Stimulated activated CD4-positive, alpha-beta T cell treated with anti-CD3 and anti-CD28 coated beads, Interleukin-1b, Interleukin-23, amount 100 ng/mL, for 24 hours (primary cell): ENCODE measurements at places on chromosomes 7 and 10.
A peak's percentile ranks its signal among the peaks of the same experiment; 100 is the strongest.

DNA sequence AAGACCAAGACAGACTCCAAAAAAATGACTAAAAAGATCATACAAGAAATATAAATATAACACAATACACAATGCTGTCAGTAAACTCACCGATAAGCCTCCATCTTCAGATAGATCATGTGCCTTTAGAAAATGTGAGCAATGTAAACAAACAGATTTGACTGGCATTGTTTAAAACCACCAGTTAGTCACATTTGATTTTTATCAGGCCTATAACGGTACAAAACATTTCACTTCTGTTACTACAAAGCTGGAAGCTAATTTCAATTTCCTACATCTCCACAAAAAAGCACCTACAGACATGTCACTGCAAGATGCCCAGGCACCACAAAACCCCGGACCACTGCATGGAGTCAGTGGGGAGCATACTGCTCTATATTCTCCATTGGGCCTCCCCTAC, 18.9 kb downstream of the SGMS1 start:
- DNase-seq, result no peak

- peak; percentile 61 for DNase-seq
Measured at GRCh38 chr7:2757904-2758672, 70.1 kb downstream of the AMZ1 start.

GRCh38 chr7:68744036-68744435, 854.2 kb upstream of the AUTS2 start:
- no peak for DNase-seq

GRCh38 chr10:6912929-6913328, 332.9 kb upstream of the PRKCQ start:
- no peak for DNase-seq

DNA sequence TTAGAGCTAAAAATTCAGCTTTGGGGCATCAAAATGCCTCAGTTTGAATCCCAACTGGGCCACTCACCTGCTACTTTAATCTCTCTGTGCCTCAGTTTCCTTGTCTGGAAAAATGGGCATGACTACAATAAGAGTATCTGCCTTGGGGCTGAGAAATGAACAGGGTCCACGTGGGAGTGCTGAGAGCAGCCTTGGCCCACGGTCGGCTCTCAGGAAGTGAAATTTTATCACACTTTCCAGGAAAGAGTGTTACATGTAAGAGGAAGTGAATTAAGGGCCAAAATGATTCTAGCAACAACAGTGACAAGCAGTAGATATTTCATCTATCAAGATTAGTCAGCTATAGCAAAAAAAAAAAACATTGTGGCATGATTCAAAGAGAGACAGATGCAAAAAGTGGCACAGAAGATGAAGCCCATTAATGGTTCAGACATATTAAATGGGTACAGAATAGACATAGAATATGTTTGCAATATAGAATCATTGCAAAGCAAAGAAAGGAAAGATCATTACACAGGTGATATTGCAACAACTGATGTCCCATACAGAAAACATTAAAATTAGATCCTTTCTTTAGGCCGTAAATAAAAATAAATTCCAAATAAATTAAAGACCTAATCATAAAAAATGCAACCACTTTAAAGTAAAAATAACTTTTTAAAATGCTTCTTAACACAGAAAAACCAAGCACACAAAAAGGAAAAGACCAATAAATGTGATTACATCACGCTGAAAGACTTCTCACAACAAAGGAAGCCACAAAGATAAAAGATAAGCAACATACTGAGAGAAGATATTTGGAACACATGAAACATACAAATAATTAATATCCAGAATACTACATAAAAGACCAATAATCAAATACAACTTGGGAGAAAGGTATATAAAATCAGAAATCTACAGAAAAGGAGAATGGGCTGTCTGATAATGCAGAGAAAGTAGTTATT, 4.3 kb downstream of the TMEM273 start:
- DNase-seq, result no peak

- DNase-seq, result no peak
Measured at GRCh38 chr7:123712619-123713018, 36.2 kb downstream of the WASL start.
